Type B pancreatic cell (in vitro differentiated cells): ENCODE measurements at places on chromosomes 6 and 20. TPM values are rescaled to one million over a fixed set of nuclear protein-coding genes. Genes with fewer than 3 reads are reported as not detected.

DNA sequence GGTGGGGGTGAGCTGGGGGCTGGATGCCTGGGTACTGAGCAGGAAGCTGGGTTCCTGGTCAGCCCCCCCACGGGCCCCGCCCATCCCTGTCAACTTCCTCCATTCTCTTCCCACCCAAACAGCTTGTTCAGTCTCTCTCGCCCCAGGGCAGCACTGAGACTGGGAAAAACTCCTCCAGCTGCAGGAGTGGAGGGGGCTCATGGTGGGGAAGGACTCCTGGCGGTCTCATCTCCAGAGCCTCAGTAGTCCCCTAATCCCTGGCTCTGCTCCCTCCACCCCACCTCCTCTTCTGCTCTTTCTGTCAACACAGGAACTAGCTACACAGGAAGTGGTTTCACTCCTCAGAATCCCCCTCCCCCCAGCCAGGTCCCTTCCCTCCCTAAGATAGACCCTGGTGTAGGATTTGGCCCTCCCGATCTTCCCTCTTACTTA is at the start of gene GPSM3:
Gene GPSM3, minus strand, starts transcription at position 36 of the 432 bp plus-strand sequence. CDS start 130 bp downstream, outside the sequence.
- no peak within 1 kb of the TSS for H3K4me3 ChIP-seq
- peaks cover 46% of the 10 kb centered on the region for H3K4me1 ChIP-seq
- H3K27ac ChIP-seq, result peak within 1 kb of the TSS; percentile 80
- peaks cover 1% of the 10 kb centered on the region for H3K36me3 ChIP-seq

DNA sequence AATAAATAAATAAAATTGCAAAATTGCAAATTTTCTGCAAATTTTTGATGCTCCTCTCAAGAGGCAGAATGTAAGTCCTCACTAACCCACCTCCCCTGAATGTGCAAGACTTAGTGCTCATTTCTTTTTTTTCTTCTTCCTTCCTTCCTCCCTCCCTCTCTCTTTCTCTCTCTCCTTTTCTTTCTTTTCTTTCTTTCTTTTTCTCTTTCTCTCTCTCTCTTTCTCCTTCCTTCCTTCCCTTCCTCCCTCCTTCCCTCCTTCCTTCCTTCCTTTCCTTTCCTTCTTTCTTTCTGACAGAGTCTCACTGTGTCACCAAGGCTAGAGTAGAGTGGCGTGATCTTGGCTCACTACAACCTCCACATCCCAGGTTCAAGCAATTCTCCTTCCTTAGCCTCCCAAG is 60.1 kb downstream of the ZNF217 start:
- no peak for DNase-seq
- no peak overlapping the region for H3K4me3 ChIP-seq
- H3K27ac ChIP-seq, result no peak overlapping the region

DNA sequence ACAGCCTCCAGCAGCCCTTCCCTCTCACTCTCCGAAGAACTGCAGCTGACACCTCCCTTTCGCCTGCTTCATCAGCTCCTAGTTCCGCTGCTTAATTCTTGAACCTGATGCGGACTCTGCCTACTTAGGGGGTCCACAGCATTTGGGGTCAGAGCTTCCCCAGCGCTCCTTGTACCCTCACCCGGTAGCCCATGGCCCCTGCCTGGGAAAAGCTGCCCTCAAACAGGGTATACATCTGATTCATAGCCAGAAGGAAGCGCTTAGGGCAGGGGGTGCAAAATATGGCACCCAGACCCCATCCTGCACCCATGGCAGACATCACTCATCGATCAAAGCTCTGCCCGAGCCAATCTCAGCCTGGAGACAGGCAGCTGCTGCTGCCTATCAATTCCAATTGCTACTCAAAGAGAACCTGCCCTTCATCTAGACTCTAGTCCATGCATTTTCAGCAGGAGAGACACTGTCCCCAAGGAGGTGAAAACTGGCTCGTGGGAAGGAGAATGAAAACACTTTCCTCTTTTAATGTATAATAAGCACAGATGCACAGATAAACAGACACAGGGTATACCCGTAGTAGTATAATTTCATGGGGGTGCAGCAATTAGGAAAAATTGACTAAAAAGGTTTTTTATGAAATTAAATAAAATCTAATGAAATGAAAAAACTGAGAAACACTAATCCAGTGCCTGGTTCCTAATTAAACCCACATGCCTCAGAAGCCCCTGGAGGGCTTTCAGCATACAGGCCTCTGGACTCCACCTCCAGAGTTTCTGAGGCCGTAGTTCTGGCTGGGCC is 194.8 kb downstream of the PREX1 start:
- H3K27me3 ChIP-seq, result peaks cover 5% of the 10 kb centered on the region
- no peak overlapping the region for H3K4me3 ChIP-seq
- no peak overlapping the region for H3K27ac ChIP-seq

DNA sequence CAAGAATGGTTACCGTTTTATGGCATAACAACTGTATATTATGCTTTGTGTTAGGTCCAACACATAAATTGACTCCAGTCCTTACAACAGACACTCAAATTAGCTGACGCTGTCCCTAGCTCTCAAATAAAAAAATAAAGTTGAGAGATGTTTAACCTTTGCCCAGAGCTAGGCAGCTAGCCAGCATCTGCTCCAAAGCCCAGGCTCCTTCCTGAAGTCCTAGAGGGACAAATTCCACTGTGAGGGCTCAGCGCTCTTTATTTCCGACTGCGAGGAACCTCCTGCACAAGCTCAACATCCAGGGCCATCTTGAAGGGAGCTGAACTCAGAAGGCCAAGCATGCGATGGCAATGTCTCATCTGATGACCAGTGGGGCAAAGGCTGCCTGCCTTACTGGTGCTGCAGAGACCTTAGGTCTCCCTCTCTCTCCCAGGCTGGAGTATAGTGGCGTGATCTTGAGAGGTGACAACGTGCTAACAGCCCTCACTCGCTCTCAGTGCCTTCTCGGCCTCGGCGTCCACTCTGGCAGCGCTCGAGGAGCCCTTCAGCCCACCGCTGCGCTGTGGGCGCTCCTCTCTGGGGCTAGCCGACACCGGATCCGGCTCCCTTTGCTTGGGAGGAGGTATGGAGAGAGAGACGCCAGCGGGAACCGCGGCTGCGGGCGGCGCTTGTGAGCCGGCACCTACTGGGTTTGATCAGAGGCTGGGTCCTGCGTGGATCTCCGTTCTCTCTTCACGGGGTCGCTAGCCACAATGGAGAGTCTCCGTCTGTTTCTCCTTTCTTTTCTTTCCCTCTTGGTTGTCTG is 24.7 kb upstream of the GFOD1 start:
- peaks cover 19% of the 10 kb centered on the region for H3K4me1 ChIP-seq
- peak; percentile 49 for DNase-seq
- no peaks in the 10 kb centered on the region for H3K27me3 ChIP-seq
- no peak overlapping the region for H3K27ac ChIP-seq
- no peaks in the 10 kb centered on the region for H3K36me3 ChIP-seq

- H3K27me3 ChIP-seq, result peaks cover 6% of the 10 kb centered on the region
- no peak overlapping the region for H3K27ac ChIP-seq
- no peaks in the 10 kb centered on the region for H3K36me3 ChIP-seq
- DNase-seq, result no peak
Observed at GRCh38 chr6:159461266-159461665, 231.8 kb downstream of the SOD2 start.

DNA sequence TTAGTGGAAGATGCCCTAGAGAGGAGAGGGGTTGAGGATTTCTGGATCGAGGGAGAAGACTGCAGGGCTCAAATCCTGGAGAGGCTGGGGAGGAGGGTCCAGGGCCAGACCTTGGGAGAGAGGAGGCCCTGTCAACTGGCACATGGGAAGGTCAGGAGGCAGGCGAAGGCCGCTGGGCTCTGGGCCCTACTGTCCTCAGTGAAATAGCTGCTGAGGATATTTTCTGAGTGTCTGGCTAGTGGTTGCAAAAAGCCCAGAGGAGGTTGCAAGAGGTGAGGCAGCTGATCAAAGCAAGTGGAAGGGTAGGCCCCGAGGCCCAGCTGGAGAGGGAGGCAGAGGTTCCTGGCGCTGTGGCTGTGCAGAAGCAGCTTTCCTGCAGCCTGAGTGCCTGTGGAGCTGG is 103.4 kb upstream of the MLN start:
- no peaks in the 10 kb centered on the region for H3K36me3 ChIP-seq
- H3K27me3 ChIP-seq, result peaks cover 7% of the 10 kb centered on the region
- H3K4me1 ChIP-seq, result peaks cover 48% of the 10 kb centered on the region
- peak overlapping the region; percentile 50 for H3K27ac ChIP-seq

- H3K36me3 ChIP-seq, result no peaks in the 10 kb centered on the region
- no peaks in the 10 kb centered on the region for H3K27me3 ChIP-seq
- peaks cover 5% of the 10 kb centered on the region for H3K4me1 ChIP-seq
- no peak for DNase-seq
- H3K27ac ChIP-seq, result no peak overlapping the region
Observed at GRCh38 chr6:2140438-2141128, 104.8 kb downstream of the GMDS start.

DNA sequence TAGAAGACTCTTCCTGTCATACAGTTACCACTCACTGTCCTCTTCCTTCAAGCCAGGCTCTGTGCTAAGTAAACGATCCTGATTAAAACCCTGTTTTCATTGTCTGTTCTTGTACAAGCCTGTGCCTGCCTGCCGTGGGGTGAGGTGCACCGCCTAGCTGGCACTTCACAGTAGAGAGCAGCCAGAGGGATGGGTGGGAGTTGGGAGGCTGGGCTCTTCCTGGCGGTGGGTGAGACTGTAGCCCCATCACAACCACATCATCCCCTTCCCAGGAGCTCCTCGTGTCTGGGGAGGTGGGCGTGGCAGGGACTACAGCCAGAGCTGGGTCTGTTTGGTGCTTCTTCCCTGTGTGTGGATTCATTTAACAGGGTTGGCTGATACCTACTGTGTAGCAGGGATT is 382.0 kb downstream of the TAF4 start:
- peaks cover 19% of the 10 kb centered on the region for H3K4me1 ChIP-seq
- H3K27ac ChIP-seq, result no peak overlapping the region
- no peaks in the 10 kb centered on the region for H3K36me3 ChIP-seq
- H3K27me3 ChIP-seq, result peaks cover 59% of the 10 kb centered on the region

DNA sequence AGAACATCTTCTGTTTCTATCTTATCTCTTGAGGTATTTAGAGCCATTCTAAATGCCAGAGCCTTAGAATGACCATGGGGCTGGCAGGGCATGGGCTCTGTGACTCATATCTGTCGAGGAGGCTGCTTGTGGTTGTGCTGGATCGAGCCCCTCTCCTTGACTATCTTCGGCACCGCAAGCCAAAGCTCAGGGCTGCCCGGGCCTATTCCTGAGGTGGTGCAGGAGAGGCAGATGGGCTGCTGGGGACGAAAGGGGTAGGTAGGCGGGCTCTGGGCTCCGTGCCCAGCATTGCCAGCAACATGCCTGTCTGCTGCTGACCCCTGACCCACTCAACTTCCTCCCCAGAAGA is 89.9 kb downstream of the NOL4L start:
- H3K4me3 ChIP-seq, result no peak overlapping the region
- H3K36me3 ChIP-seq, result no peaks in the 10 kb centered on the region
- peaks cover 21% of the 10 kb centered on the region for H3K4me1 ChIP-seq
- H3K27ac ChIP-seq, result no peak overlapping the region

DNA sequence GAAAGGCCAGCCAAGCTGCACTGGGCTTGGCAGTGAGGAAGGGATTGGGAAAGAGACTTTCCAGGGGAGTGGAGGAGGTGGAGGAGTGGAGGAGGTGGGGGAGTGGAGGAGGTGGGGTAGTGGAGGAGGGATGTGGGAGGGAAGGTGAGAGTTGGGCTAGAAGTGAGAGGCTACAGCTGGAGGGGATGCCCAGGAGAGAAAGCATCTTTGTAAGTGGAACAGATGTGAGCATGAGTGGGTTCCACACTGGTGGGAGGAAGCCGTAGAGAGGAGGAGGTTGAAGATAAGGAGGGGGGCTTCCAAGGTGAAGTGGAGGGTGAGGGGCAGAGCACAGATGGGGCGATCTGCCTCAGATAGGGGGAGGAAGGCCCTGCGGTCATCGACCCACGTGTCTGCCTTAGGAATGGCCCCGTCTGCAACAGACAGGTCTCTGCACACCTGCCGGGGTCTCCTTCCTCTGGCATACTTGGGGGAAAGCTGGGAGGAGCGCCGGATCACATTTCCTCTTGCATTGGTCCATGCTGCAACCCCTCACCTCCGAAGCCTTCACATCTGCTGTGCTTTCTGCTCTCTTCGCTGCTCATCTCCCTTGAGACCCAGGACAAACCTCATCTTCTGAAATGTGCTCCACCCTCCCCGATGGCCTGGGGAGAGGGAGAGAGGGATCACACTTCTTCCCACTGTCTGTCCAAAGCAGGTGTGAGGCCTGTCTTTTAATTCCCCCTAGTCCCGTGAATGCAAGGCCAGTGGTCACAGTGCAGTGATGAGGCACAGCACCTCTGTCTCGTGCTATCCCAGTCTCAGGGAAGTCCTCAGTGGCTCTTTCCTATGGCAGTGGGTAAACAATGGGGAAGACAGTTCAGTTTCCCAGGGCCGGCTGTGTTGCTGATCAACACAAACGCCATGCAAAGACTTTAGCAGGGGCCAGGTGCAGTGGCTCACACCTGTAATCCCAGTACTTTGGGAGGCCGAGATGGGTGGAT is 48.6 kb upstream of the SNX9 start:
- no peak overlapping the region for H3K27ac ChIP-seq
- H3K4me1 ChIP-seq, result peaks cover 10% of the 10 kb centered on the region
- no peaks in the 10 kb centered on the region for H3K36me3 ChIP-seq
- DNase-seq, result no peak

DNA sequence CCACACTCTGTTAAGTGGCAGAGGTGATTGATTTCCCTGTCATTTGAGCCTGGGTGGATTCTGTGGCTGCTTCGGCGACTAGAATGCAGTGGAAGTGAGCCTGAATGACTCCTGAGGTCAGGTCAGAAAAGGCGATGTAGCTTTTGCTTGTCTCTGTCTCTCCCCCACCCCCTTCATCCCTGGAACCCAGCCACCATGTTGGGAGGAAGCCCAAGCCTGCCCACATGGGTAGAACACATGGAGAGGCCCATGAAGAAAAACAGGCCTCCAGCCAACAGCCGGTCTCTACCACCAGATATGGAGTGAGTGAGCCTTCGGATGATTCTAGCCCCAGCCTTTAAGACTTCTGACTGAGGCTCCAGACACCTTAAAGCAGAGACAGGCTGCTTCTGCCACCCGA is 181.0 kb downstream of the TFAP2C start:
- DNase-seq, result no peak
- peak overlapping the region; percentile 76 for H3K27ac ChIP-seq
- peaks cover 6% of the 10 kb centered on the region for H3K36me3 ChIP-seq
- peaks cover 31% of the 10 kb centered on the region for H3K4me1 ChIP-seq

GRCh38 chr6:30443657-30444450 is 45.5 kb upstream of the HLA-E start:
- no peak overlapping the region for H3K4me3 ChIP-seq
- no peak overlapping the region for H3K27ac ChIP-seq
- no peaks in the 10 kb centered on the region for H3K36me3 ChIP-seq
- no peaks in the 10 kb centered on the region for H3K4me1 ChIP-seq
- H3K27me3 ChIP-seq, result peaks cover 95% of the 10 kb centered on the region

GRCh38 chr6:150865406-150866146 is at the start of gene MTHFD1L:
MTHFD1L (plus strand) TSS chr6:150865702; CDS start chr6:150865823, 121 bp downstream.
- peaks cover 13% of the 10 kb centered on the region for H3K4me1 ChIP-seq
- peak within 1 kb of the TSS; percentile 69 for H3K27ac ChIP-seq
- H3K4me3 ChIP-seq, result peak within 1 kb of the TSS; percentile 95
- H3K36me3 ChIP-seq, result no peaks in the 10 kb centered on the region
- peaks cover 3% of the 10 kb centered on the region for H3K27me3 ChIP-seq

NINL gene
- total RNA-seq, result 26.0 and 47.0 TPM in 2 replicates

SNX14 gene
- total RNA-seq, result 62.4 and 64.4 TPM in 2 replicates

IRAK1BP1 gene
- 4.4 and 7.0 TPM in 2 replicates for total RNA-seq

KCNS1 gene
- 2.2 and 3.5 TPM in 2 replicates for total RNA-seq

TNXB gene
- 20.8 and 22.2 TPM in 2 replicates for total RNA-seq

ESF1 gene
- 12.6 and 17.7 TPM in 2 replicates for total RNA-seq

GGTLC1 gene
- total RNA-seq, result not detected in 2 replicates

BMP2 gene
- 12.8 and 17.9 TPM in 2 replicates for total RNA-seq

CCHCR1 gene
- total RNA-seq, result 21.9 and 36.8 TPM in 2 replicates

LAMA2 gene
- total RNA-seq, result 0.76 and 54.0 TPM in 2 replicates

STX11 gene
- 0.24 and 0.38 TPM in 2 replicates for total RNA-seq

SYCP2L gene
- 4.9 and 6.9 TPM in 2 replicates for total RNA-seq

FHL5 gene
- 0.14 and 0.41 TPM in 2 replicates for total RNA-seq

SLPI gene
- 35.7 and 73.6 TPM in 2 replicates for total RNA-seq

EEF1E1 gene
- 26.5 and 37.0 TPM in 2 replicates for total RNA-seq

CST4 gene
- total RNA-seq, result 2.1 and 56.8 TPM in 2 replicates
